Stimulated activated CD4-positive, alpha-beta T cell treated with anti-CD3 and anti-CD28 coated beads, Interleukin-2, amount 100 ng/mL, for 24 hours (primary cell): ENCODE measurements at places on chromosomes 6 and 20.

GRCh38 chr20:53883098-53883911 is 187.1 kb downstream of the BCAS1 start:
- DNase-seq = peak; percentile 41

- DNase-seq = no peak
Measured at GRCh38 chr6:39843305-39844020, 51.3 kb downstream of the DAAM2 start.

GRCh38 chr6:166830185-166830890 is 126.0 kb downstream of the RNASET2 start:
- peak; percentile 15 for DNase-seq

- DNase-seq = no peak
Measured at GRCh38 chr6:168238159-168238909, 81.2 kb downstream of the DACT2 start.

- no peak for DNase-seq
Measured at GRCh38 chr20:53036992-53037391, 64.8 kb downstream of the TSHZ2 start.

DNA sequence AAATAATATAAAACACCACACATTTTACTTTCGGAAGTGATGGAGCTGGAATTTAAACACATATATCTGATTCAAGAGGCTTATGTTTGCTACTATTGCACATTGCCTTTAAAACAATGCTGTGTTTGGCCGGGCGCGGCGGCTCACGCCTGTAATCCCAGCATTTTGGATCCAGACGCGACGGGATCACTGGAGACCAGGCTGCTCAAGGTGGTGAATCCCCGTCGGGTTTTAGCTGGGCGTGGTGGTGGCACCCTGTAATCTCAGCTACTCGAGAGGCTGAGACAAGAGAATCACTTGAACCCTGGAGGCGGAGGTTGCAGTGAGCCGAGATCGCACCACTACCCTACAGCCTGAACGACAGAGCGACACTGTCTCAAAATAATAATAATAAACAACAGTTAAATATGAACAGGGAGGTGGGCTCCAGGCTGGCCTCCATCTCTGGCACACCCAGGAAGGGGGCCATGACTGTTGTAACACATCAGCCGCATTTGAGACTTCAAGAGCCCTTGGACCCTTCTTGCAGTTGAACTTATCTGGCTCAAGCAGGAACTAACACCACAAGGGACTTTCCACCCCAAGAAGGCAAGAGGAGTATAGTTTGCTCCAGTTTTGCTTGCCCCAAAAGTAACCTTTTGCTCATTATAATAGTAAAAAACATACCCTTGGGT is 127.1 kb upstream of the ZNF184 start:
- DNase-seq = no peak

GRCh38 chr6:149729824-149730223 is 11.9 kb upstream of the LATS1 start:
- DNase-seq = no peak

GRCh38 chr20:19022791-19023448 is 189.5 kb upstream of the SLC24A3 start:
- DNase-seq = no peak

GRCh38 chr6:126880964-126881363 is 237.5 kb upstream of the RSPO3 start:
- DNase-seq = no peak

GRCh38 chr6:158042245-158042798 is 60.7 kb downstream of the SYNJ2 start:
- no peak for DNase-seq

DNA sequence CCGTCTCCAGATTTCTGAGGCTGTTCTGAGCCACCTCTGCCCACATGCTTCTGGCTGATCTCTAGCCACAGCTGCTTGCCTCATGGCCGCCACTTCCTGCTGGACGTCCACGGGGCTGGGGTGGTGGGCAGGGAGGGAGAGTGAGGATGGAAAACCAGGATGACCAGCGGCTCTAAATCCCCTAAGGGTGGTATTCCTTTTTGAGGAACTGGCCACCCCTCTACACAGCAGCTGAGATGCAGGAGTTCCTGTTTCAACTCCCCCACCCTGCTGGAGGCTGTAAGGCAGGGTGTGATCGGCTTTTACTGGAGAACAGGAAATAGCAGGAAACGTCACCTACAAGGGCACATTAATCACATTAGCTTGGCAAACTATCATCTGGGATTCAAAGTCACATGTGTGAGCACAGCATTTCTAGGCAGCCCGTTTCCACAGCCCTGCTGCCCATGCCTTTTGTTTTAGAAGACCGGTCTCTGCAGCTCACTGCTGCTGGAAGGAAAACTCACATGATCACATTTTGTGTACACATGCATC is 181.6 kb upstream of the ECI2 start:
- no peak for DNase-seq

- DNase-seq = no peak
Measured at GRCh38 chr6:109925075-109925474, 53.0 kb upstream of the GPR6 start.

- no peak for DNase-seq
Measured at GRCh38 chr20:33311996-33312395, 29.0 kb downstream of the BPIFB1 start.

GRCh38 chr6:3414327-3415081 is 42.3 kb downstream of the SLC22A23 start:
- DNase-seq = peak; percentile 10

DNA sequence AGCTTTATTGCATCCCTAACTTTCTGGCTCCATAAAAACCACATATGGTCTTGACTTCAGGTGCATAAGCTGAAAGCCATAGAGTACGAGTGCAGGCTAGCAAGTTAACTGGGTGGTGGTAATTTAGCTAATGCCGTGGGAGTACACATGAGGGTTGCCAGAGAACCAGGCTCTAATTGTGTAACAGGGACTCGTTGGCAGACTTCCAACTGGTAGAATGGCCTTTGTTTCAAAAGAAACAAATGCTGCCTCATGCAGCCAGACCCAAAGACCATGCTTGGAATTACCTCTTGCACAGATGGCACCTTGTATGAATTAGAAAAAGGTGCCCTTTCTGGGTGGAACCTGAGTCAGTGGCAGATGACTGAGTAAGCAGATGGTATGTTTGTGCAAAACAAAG is 73.2 kb downstream of the LY86 start:
- no peak for DNase-seq

GRCh38 chr6:82353848-82354247 is 9.8 kb upstream of the TPBG start:
- DNase-seq = no peak

GRCh38 chr6:63705707-63706106 is 70.1 kb downstream of the PHF3 start:
- no peak for DNase-seq

- DNase-seq = no peak
Measured at GRCh38 chr6:104606361-104606760, 253.4 kb downstream of the HACE1 start.

DNA sequence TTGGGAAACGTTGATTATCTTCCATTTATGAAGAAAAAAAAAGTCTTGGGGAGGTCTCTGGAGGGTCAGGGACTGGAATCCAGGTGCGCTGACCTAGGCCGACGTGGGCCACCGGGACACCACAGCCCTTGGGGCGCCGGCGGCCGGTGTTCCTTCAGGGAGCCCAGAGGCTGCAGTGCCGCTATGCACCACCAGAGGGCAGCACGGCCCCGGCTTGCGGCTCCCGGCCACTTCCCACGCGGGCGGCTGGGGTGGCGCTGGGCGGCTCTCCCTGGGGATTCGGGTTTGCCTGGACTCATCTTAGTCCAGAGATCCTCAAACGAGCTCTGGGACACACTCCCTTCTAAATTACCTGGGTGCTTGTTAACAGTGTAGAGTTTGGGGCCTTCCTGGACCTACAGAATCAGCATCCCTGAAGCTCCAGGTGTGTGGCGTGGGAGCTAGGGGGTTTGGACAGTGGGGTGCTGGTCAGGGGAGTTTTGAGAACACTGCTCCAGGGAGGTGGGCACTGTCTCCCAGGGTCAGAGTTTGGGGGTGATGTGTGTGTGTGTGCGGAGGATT is 23.0 kb upstream of the GTSF1L start:
- peak; percentile 94 for DNase-seq

DNA sequence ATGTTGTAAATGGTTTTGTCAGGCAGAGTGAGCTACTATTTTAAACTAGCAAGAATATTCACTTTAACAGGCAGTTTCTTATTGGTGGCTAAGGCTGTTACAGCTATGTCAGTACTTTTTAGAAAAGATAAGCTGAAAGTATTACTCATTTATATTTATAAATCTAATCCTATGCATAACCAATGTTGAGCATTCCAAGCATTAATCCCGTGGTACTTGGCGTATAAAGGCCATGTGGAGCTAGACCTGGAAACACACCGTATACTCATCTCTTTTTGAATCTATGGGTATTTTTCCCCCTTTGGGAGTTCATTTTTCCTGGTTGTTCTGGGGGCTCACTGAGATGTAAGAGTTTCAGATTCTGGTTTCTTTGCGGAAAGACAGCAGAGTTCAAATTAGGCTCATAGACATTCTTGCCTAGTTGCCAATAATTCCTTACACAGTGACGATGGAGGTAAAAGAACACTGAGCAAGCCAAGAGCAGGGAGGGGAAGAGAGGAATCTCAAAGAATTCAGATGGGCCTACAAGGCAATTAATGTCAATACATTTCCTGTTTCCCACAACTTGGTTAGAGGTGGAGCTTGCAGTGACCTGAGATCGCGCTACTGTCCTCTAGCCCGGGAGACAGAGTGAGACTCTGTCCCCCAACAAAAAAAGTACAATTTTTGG is 211.5 kb downstream of the SOX4 start:
- no peak for DNase-seq

GRCh38 chr6:14283600-14284235 is 166.1 kb downstream of the CD83 start:
- DNase-seq = no peak

DNA sequence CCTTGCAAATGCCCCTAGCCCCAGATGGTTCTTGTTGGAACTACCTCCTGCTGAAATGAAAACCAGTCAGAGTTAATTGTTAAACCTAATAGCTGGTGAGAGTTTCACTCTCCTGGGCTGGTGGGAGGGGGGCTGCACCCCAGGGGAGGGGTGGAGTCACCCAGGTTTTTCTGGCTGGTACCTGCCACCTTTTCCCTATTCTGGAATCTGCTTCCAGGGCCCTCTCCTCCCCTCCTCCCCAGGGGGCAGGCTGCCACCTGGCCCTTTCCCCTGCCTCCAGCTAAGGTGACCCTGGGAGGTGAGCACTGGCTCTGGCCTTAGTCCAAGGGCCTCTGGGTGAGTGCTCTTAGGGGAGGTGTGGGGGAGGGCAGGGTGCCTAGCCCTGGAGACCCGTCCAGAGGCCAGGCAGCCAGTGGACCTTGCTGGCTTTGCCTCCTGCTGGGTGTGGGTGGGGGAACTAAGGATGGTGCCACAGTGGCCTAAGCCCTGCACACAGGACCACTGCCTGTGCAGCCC is 48.8 kb upstream of the EPB41L1 start:
- no peak for DNase-seq

DNA sequence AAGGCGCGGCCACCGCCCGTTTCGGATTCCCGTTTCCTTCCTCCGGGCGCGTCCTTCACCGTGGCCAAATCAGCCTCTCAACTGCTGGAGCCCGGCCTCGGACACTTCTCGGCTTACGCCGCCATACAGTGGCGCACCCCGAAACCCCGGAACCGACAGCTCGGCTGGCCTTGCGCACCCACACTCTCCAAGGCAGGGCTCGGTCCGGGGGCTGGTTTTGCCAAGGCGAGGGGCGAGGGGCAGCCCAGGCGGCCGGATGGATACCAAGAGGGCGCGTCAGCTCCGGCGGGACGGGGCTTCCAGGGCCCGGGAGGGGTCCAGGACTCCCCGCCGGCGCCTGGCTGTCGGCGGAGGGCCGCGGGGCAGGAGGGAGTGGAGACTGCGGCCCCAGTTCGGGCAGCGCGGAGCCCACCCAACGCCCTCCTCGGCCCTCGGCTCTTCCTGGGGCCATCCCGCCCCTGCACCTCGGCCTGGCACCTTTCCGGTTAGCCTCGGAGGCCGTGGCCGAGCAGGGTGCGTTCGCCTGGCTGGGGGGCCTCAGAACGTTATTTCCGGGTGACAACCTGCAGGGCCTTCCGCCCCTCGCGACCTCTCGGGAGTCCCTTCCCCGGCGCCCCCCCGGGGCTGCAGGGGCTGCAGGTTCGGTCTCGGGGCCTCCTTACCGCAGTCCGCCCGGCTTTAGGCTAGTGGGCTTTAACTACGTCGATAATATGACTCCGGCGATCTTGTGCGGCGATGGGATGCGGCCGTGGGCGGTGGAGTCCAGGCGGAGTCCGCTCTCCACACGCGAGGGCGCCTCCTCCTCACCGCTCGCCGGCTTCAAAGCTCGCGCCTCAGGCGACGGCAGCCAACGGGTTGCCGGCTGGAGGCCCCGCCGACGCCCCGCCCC is 697 bp upstream of the CEP43 start:
- DNase-seq = peak; percentile 26

GRCh38 chr6:71676298-71676697 is 210.1 kb upstream of the RIMS1 start:
- DNase-seq = no peak

GRCh38 chr20:17542993-17543412 is 11.8 kb upstream of the BFSP1 start:
- DNase-seq = no peak

DNA sequence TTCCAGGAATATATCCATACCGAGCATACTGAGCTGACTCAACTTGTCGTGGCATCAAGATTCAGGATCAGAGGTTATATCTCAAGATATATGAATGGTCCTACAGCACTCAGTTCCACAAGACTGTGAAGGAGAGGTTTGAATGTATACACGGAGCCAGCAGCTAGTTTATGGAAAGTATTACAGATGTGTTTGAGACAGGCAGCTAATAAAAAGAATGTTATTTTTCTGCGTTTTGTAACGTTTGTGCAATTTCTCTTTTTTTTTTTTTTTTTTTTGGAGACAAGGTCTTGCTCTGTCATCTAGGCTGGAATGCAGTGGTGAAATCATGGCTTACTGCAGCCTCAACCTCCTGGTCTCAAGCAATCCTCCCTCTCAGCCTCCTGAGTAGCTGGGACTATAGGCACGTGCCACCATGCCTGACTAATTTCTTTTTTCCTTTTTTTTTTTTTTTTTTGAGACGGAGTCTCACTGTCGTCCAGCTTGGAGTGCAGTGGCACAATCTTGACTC is 3.4 kb upstream of the FAM110A start:
- DNase-seq = no peak

GRCh38 chr20:46093531-46093930 is 3.8 kb upstream of the NCOA5 start:
- no peak for DNase-seq

DNA sequence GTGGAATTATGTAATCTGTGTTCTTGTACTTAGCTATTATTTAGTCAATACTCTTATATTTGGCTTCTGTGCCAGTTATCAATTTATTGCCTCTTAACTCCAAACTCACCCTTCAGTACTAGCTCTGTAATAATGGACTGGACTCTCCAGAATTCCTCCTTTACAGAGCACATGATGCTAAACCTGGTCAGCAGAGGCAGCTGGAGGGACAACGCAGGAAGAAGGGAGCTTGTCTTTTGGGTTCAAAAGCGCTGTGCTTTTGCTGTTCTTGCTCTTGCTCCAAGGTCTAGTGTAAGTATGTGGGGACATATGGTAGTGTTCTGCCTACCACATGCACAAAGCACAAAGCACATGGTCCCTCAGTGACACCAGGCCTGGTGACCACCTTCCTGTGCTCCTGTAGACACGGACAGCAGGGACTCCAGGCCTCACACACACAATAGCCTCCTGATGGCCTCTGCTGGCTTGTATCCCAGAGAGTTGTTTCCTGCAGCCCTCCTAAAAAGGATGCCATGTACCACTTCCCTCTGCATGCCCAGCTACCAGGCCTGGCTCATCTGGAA is 46.1 kb downstream of the CHD6 start:
- DNase-seq = no peak
